ENCODE measurements at places on chromosomes 5 and 9.

DNA sequence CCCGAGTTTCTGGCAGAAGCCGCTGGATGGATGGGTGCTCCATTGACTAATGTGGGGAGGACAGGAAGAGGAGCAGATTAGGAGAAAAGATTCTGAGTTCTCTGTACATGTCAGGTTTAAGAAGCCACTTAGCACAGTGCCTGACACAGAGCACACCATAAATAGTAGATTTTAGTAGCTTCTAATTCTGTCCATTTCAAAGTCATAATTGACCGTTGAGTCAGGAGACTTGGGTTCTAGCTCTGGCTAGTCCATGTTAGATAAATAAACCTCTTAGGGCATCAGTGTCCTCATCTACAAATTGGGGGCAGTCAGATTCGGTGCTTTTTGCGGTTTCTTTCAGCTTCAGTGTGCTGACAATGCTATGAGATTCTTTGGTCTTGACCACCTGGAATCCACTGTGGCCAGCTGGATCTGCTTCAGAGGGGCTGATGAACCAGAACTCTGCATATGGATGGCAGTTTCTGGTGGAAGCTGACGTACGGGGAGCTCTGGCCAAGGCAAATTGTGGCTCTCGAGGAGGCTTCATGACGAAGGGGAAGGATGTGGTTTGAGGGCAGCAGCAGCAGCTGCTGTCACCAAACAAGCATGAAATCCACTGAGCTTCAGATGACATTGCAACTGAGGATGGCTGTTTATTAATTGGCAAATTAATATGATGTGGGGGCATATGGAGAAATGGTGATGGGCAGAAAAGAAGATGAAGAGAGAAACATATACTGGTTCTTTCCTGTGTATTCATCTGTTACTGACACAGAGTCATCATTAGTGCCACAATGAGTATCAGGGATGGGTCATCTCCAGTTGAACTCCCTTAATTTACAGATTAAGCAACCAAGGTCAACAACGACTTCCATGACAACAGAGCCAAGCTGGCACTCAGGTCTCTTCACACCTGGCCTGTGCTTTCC lies 134.4 kb downstream of the AOPEP start:
- DNase-seq: peak; percentile 86

DNA sequence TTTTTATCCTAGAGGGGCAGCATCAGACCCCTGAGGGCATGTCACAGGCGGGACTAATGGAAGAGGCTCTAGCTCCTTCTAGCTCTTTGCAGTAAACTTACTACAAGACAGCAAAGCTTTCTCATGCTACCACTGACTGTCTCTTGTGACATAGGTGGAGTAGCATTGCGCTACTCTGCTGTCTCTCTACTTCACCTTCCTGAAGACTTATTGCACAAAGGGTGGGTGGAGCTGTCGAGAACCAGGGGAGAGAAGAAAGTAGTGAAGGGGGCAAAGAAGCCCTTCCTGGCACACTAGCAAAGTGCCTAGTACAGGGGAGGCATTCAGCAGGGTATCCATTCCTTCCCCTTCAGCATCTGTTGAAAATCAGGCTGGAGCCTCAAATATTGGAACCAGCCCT lies 36.1 kb upstream of the NEK6 start:
- no peak for DNase-seq

DNA sequence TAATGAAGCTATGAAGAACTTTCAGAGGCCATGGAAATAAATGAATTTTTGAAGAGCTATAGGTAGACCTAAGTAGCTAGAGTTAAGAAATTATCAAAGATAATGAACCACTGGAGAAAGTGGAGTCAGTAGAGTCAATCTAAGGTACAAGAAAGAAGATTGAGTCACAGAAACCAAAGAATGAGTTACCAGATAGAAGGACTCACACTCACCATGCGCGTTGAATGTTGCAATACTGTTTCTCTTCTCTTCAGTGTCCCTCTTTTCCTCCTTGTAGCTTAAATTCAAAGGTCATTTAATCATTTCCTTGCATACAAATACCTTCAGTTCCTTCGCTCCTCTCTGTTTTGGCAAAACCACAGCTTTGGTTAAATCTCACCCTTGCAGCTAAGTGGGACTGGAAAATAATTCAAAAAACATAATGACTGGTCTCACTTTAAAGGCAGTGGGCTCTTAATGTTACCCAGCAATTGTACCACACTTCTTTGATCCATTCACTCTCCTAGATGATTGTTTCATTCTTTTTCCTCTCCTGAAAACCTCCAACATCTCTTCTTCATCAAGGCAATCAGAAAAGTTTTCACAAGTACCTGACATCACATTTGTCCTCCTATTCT lies 58.3 kb downstream of the NIPBL start:
- DNase-seq: no peak

- DNase-seq: no peak
These were observed 165.9 kb downstream of the DENND1A start for GRCh38 chr9:123763910-123764588.

DNA sequence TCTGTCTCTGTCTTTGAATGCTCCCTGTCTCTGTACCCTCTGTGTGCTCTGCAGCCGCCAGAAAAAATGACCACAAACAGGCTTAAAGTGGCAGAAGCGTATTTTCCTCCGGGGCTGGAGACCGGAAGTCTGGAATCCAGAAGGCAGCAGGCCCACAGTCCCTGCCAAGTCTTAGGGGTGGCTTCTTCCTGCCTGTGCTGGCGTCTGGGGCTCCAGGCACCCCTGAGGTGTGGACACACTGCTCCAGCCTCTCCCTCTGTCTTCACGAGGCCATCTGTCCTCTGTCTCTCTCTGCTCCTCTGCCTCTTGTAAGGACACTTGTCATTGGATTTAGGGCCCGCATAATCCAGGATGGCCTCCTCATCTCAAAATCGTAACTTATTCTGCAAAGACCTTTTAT lies 298.4 kb upstream of the IRX4 start:
- DNase-seq: no peak
